ENCODE measurements at places on chromosomes 1 and 21.

DNA sequence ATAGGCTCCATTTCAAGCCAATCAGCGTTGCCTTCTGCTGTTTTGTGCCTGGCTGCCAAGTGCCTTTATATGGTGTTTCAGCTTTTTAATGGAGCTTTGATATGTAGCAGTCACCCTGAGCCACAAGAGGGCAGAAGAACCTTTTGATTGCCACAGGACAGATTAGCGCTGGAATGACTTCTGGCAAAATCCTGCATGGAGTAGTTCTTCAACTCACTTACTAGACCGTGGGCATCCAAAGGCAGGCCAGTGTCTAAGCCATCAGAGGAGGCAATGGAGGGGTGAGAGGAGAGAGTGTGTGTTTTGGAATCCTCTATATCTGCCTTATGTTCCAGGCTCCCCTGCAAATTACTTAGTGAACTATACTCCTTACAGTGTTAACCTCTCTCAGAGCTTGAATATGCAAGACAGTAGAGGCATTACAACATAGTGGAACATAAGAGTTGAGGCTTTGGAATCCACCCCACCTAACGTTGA, 56.2 kb downstream of the ST3GAL3 start:
- no peak for DNase-seq

- DNase-seq, result no peak
Measured at GRCh38 chr1:67094191-67094590, 40.2 kb upstream of the SLC35D1 start.

- DNase-seq, result no peak
Measured at GRCh38 chr1:210684466-210685294, 356.0 kb downstream of the HHAT start.

GRCh38 chr1:222896630-222897526, 82.0 kb downstream of the DISP1 start:
- DNase-seq, result no peak

DNA sequence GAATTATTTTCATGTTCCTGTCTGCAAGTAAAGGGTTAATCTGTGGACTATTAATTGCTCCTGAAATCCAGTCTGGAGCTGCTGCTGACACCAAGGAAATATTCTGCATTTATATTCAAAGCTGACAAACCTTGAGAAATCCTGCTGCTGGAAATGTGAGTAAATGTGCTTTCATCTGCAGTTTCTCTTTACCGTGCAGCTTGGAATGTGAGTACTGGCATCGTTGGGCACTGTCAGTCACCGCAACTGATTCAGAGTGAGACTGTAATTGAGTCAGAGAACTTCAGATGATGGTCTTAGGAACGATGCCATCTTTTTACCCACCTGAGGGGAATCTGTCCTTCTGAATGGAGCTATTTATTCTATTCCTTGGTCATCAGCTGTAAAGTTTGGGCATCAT, 420.6 kb downstream of the SIPA1L2 start:
- no peak for DNase-seq

GRCh38 chr1:18516473-18516872, 35.7 kb downstream of the KLHDC7A start:
- no peak for DNase-seq

GRCh38 chr1:238982736-238983135, 403.6 kb upstream of the CHRM3 start:
- no peak for DNase-seq

GRCh38 chr1:183674339-183674738, 21.2 kb upstream of the APOBEC4 start:
- DNase-seq, result no peak

GRCh38 chr1:5975133-5975880, 16.9 kb downstream of the NPHP4 start:
- DNase-seq, result no peak

DNA sequence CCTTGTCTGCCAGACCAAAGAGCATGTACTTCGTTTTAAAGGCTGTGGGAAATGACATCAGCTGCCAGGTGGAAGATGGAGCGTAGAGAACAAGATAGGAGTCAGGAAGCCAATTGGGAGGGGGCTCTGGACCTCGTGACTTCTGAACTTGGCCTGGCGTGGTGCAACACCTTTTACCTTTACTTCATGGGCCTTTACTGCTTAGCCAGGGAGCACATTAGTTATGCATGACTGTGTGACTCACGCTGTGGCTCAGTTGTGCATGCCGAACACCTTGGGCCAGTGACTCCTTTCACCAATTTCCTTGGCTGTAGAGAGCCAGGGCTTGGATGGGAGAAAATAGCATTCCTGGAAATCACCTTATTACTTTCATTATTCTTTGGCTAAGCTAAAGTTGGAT, 7.2 kb downstream of the XCL1 start:
- no peak for DNase-seq

- no peak for DNase-seq
Measured at GRCh38 chr1:15191267-15191666, 37.7 kb downstream of the TMEM51 start.

- no peak for DNase-seq
Measured at GRCh38 chr1:166972193-166972592, 3.1 kb downstream of the ILDR2 start.

DNA sequence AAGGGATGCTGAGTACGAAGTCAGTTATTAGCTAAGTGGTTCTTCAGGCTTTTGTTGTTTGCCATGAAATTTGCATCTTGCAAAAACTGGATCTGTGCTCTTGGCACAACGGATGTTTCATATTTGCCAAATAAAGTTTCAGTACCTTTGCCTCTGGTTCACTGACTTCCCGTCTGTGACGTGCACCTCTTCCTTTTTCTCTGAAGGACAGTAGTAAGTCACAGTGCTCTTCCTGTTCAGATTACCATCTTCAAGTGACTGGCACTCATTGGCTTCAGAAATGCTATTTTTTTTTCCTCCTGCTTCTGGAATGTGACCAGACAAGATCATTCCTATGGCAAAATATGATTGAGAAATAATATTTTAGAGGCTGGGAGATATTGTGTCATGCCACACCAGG, 75.9 kb upstream of the GREM2 start:
- no peak for DNase-seq

DNA sequence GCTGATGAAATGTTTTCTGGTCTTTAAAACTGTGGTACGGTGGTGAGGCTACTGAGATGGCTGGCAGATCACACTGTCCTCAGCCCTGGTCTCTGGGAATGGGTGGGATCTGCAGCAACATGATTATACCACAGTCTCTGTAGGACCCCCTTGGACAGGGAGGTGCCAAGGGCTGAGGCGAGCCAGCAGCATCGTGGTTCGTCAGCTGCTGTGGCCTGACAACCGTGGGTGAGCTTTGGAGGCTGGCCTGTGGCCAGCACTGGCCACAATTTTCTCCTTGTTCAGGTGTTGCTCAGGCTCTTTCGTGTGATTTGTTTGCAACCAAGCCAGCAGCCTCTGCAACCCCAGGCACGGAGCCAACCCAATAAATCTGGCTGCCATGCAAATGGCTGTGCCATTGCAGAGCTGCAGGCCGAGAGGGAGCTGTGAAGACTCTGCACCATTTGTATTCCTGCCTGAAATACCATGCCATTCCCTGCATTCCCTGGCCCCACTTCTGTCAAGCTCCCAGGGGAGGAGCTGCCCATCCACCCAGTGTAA, 70.9 kb downstream of the PCP4 start:
- DNase-seq, result no peak

DNA sequence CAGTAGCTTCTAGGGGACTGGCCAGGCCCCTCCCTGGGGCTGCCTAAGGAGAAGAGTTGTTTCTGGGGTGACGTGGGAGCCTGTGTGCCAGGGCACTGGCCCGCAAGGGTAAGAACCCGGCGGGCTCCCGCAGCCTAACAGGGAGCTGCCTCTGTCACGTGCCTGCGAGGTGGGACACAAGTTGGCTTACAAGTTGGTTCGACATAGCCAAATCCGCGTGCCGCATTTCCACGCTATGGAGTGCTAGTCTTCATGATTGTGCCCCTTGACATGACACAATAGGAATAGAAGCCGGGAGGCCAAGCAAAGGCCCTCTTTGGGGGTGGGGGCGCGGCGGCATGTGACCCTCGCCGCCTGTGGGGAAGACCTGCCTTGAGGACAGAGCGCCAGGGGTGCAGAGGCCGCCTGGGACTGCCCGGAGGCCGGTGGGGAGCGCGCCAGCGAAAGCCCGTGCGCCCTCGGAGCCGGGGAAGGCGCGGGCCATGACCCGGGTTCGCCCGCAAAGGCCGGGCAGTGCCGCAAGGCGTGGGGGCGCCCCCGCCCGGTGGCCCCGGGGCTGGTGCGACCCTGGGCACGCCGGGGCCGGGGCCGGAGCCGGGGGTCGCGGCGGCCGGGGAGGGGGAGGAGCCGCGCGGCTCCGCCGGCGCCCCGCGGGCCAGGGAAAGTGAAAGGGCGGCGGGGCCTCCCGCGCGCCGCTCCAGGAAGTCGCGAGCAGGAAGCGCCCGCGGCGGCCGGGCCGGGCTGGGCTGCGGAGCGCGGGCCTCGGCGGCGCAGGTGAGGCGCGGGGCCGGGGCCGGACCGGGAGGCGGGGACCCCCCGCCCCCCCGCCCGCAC, at the start of gene SLC37A1:
TSS of gene SLC37A1 (plus strand) at position 702 of the 834 bp plus-strand sequence. CDS start 4,603 bp downstream, outside the sequence.
- DNase-seq, result no peak

Data from NK-92 treated with Interleukin-12 subunit alpha and Interleukin-12 subunit beta, amount 100 ng/mL, for 24 hours (cell line).